Endothelial cell of umbilical vein (primary cell): ENCODE measurements at places on chromosomes 2 and 18. TPM values are rescaled to one million over a fixed set of nuclear protein-coding genes. Genes with fewer than 3 reads are reported as not detected.
A peak's percentile ranks its signal among the peaks of the same experiment; 100 is the strongest.

GRCh38 chr2:130252880-130253645 lies 54.8 kb upstream of the TUBA3E start:
- no peak overlapping the region for H3K27ac ChIP-seq
- DNase-seq, result no peak
- no peaks in the 10 kb centered on the region for H3K36me3 ChIP-seq

DNA sequence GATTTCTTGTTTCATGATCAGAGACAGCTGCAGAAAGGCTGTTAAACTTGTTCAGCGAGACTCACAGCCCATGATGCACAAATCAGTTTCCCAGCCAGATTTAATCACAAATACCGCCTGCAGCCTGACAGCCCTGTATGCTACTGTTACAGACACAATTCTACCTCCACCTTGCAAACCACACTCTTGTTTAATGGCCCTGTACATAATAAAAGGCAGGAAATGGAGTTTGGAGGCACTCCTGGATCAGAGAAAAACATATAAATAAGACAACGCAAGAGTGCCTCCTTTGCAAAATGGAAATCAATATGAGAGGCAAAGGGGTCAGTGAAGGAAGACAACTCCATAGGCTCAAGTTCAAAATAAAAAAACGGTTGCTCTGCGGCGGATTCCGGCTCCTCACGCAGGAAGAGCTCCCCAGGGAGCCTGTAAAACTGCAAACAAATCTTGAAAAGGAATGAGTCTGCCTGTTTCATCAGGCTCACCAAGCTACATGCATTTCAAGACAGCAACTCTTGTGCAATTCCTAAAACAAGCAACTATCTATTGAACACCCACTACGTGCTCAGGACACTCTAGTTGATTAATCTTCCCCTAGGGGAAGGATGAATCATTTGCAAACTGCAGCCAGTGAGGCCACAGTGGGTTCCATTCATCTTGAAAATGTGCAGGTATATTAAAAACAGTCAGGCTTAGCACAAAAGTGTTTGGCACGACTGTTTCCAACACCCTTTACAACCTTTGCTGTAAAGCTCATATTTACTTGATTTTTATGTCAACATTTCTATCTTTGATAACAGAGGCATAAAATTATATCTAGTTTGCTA lies 37.5 kb downstream of the TBC1D8 start:
- H3K36me3 ChIP-seq, result no peaks in the 10 kb centered on the region
- H3K4me3 ChIP-seq, result no peak overlapping the region
- H3K4me1 ChIP-seq, result peaks cover 20% of the 10 kb centered on the region
- H3K27ac ChIP-seq, result no peak overlapping the region
- DNase-seq, result no peak

GRCh38 chr18:27920836-27921235 lies 256.1 kb downstream of the CDH2 start:
- no peak for DNase-seq
- no peak overlapping the region for H3K27ac ChIP-seq
- no peaks in the 10 kb centered on the region for H3K27me3 ChIP-seq
- no peaks in the 10 kb centered on the region for H3K36me3 ChIP-seq
- no peaks in the 10 kb centered on the region for H3K4me1 ChIP-seq

PROM2 gene
- total RNA-seq, result 0.44 and 0.60 TPM in 2 replicates

- H3K27me3 ChIP-seq, result no peaks in the 10 kb centered on the region
- no peak overlapping the region for H3K4me3 ChIP-seq
- H3K27ac ChIP-seq, result no peak overlapping the region
- no peaks in the 10 kb centered on the region for H3K36me3 ChIP-seq
- DNase-seq, result no peak
These were observed 106.9 kb upstream of the GPC1 start for GRCh38 chr2:240328526-240328925.

DNA sequence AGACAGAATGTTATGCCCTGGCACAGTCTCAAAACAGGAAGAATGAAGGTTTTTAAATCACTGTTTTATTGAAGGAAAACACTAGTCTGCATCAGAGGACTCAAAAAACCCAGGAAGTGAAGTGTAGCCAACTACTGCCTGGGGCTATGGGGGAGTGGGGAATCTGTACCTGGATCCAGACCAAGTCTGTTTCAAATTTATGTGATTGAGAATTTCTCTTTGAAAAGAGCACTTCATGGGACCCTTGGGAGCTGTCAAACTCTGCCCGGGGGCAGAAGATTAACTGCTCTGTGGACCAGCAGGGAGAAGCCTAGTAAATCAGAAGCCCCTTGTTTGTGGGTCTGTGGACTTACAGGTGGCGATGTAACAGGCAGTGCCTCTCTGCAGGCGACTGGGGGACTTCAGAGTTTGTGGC lies 45.3 kb upstream of the TANC1 start:
- H3K27me3 ChIP-seq, result no peaks in the 10 kb centered on the region
- peaks cover 9% of the 10 kb centered on the region for H3K4me1 ChIP-seq
- H3K36me3 ChIP-seq, result no peaks in the 10 kb centered on the region
- DNase-seq, result peak; percentile 32
- no peak overlapping the region for H3K4me3 ChIP-seq
- no peak overlapping the region for H3K27ac ChIP-seq

REL gene
- 11.7 and 12.8 TPM in 2 replicates for total RNA-seq

DNA sequence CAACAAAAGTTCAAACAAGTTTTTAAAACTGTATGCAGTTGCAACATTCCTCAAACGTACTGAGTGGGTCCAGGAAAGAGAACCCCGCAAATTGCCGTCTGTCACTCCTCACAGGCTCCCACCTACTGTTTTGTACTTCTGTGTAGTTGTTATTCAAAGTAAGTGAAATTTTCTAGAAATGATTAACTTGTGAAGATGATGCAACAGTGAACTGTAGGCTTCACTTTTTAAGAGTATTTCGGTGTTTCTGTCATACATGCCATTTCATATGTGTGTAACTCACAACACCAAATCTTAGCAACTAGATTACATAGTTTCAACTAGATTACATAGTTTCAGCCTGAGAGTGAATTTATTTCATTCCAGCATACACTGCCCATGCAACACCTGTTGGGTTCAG lies 226.0 kb upstream of the TANK start:
- no peak for DNase-seq
- H3K27ac ChIP-seq, result no peak overlapping the region
- no peaks in the 10 kb centered on the region for H3K4me1 ChIP-seq
- H3K27me3 ChIP-seq, result no peaks in the 10 kb centered on the region

GRCh38 chr2:152155209-152155608 lies 20.4 kb downstream of the STAM2 start:
- no peaks in the 10 kb centered on the region for H3K27me3 ChIP-seq
- no peak for DNase-seq
- H3K4me1 ChIP-seq, result no peaks in the 10 kb centered on the region

DNA sequence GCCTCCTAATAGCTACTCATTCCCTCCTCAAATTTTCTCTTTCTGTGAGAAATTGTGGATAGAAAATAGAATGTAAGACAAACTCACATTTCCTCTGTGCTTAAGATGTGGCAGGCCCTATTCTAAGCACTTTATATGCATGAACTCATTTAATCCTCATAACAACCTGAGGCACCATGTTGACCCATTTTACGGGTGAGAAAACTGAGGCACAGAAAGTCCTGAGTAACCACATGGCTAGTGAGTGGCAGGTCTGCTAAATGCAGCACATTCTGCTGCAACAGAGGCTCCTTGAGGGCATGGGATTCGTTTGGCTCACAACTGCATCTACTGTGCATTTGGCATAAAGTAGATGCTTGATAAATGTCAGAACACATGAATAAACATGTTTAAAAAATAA lies 22.7 kb upstream of the RNF149 start:
- no peak overlapping the region for H3K4me3 ChIP-seq
- peak overlapping the region; percentile 95 for H3K27ac ChIP-seq
- H3K4me1 ChIP-seq, result peaks cover 37% of the 10 kb centered on the region
- no peak for DNase-seq
- H3K36me3 ChIP-seq, result no peaks in the 10 kb centered on the region

DNA sequence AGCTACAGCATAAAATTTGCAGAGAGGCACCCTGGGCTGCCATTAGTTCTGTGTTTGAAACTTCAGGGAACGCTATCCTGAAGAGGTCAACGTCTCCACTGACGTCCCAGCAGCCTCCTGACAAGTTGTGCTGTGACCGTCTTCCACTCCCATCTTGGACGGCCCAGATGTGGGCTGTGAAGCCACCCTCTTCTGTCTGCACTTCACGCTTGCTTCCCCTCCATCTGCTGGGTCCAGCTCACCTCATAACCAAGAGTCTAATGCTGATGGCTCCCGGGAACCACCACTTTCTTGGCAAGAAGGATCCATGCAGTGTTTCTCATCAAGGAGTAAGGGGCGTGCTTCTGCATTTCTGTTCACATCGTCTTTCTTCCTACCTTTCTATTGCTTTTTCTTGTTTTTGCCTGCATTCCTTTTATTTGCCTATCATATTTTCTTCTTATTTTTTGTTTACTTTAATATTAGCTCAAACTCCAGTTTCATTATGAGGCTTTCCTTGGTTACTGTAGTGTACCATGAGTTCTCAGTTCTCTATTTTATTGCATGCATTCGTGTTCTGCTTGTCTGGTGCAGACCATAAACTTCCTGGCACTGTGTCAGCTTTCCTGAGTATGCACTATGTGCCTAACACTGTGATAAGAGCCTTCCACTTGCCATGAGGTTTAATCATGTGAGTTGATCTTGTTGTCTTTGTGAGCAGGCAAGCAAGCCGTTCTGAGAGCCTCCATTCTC lies 631.8 kb upstream of the RAB6C start:
- H3K4me3 ChIP-seq, result no peak overlapping the region
- H3K4me1 ChIP-seq, result no peaks in the 10 kb centered on the region
- H3K27ac ChIP-seq, result no peak overlapping the region
- no peaks in the 10 kb centered on the region for H3K27me3 ChIP-seq
- no peak for DNase-seq
- H3K36me3 ChIP-seq, result no peaks in the 10 kb centered on the region

DNA sequence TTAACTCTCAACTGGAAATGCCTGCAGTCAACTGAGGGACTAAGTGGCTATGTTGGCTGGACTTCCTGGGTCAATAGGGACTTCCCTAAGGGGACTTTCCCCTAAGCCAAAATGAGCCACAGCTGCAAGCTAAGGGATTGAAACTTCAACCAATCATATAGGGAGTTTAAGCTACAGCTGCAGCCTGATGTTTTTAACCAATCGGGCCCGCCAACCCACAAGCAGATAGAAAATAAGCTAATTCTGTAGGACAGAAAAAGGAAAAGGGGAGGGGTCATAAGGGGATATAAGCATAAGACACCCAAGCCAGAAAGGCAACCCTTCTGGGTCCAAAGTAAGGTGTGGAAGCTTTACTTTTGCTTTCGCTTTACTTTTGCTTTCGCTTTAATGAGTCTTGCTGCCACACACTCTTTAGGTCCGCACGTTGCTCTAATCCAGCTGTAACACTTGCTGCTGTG lies 927.5 kb downstream of the ERBB4 start:
- H3K36me3 ChIP-seq, result no peaks in the 10 kb centered on the region
- H3K27ac ChIP-seq, result no peak overlapping the region
- no peaks in the 10 kb centered on the region for H3K27me3 ChIP-seq

ZDBF2 gene
- total RNA-seq, result 9.6 and 9.9 TPM in 2 replicates

ACMSD gene
- not detected in 2 replicates for total RNA-seq

- DNase-seq, result no peak
- H3K27ac ChIP-seq, result no peak overlapping the region
- H3K27me3 ChIP-seq, result peaks cover 3% of the 10 kb centered on the region
- H3K36me3 ChIP-seq, result no peaks in the 10 kb centered on the region
These were observed 138.3 kb downstream of the FAM124B start for GRCh38 chr2:224263571-224264043.

- no peak overlapping the region for H3K4me3 ChIP-seq
- H3K4me1 ChIP-seq, result no peaks in the 10 kb centered on the region
- H3K36me3 ChIP-seq, result no peaks in the 10 kb centered on the region
- DNase-seq, result no peak
- no peak overlapping the region for H3K27ac ChIP-seq
These were observed 14.8 kb downstream of the SERPINE2 start for GRCh38 chr2:224024270-224024669.

BOLL gene
- not detected in 2 replicates for total RNA-seq

GRCh38 chr2:129324349-129324748 lies 655.1 kb upstream of the RAB6C start:
- no peak overlapping the region for H3K27ac ChIP-seq
- H3K36me3 ChIP-seq, result no peaks in the 10 kb centered on the region
- H3K27me3 ChIP-seq, result no peaks in the 10 kb centered on the region

GRCh38 chr2:24508878-24509277 lies 17.8 kb downstream of the NCOA1 start:
- DNase-seq, result no peak
- H3K27ac ChIP-seq, result no peak overlapping the region
- H3K4me1 ChIP-seq, result no peaks in the 10 kb centered on the region
- H3K4me3 ChIP-seq, result no peak overlapping the region
- H3K27me3 ChIP-seq, result no peaks in the 10 kb centered on the region
